Stimulated activated CD8-positive, alpha-beta memory T cell treated with anti-CD3 and anti-CD28 coated beads, Interleukin-12 subunit alpha, Interleukin-12 subunit beta, amount 100 ng/mL, for 1 hour (primary cell): ENCODE measurements at places on chromosomes 5 and 9.

DNA sequence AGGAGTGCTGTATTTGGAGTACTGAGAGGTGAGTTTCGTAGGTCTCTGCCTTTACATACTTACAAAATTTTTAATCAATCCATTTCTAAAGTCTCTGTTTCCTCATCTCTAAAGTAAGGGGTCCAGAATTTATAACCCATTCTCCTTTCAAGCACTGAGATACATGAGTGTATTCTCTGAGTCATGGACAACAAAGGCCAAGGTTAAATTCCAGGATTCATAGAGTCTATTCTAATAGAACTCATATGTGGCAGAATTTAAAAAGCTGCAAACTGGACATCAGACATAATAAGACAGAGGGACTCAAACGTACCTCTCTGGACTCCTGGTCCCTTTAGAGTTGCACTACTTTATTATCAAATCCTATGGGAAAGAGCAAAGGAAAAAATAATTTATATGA is 112.5 kb upstream of the SLIT3 start:
- no peak for DNase-seq

DNA sequence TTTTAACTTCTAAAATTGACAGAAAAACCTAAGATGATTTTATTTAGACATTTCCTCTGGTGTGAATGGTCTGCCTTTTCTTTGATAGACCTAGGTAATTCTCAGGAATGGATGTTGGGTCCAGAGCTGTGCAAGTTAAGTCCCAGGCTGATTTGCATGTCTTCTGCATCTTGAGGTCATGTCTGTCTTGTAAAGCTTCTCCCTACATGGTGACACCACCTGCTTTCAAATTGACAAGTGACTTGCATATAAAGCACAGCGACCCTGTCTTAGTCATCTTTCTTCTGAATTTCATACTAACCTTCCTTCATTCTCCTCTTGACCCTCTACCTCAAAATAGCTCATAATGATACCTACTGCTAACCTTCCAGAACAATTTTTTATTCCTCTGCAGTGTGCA is 29.2 kb downstream of the OSTF1 start:
- DNase-seq = no peak

- DNase-seq = no peak
Measured at GRCh38 chr5:172445866-172446265, 8.5 kb downstream of the SH3PXD2B start.

GRCh38 chr9:71001780-71002386 is 119.5 kb downstream of the TRPM3 start:
- DNase-seq = no peak

- DNase-seq = no peak
Measured at GRCh38 chr9:14824481-14824880, 85.7 kb downstream of the FREM1 start.

- no peak for DNase-seq
Measured at GRCh38 chr9:15349892-15350761, 43.1 kb upstream of the TTC39B start.

DNA sequence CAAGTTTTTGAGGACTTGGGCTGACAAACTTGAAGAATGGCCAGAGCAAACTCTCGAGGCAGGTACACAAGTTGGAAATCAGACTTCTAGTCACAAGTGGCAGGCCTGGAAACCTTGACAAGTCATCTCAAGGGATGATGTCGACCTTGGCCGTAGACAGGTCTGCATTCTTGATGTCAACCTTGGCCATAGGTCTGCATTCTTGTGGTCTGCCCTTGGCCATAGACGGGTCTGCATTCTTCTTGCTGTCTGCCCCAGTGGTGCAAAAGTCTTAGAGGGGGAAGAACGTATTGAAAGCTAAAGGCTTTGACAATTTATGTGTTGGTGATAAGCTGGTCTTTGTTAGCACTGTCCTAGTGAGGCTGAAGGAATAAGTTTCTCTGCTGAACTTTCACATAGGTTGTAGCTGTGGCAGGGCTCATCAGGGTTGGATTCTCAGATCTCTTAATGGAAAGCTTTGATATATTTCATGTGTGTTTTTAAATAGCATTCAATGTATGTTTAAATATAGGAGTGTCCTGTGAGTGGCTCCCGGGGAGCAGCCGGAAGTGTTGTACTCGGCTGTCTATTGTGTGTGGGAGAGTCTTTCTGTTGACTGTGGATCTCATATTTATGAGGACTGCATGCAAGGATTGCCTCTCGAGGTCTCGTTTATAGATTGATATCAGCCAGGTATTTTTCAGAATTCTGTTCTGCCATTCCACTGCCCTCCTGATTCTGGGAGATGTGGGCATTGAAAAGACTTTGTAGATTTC is 27.0 kb downstream of the SUB1 start:
- no peak for DNase-seq

DNA sequence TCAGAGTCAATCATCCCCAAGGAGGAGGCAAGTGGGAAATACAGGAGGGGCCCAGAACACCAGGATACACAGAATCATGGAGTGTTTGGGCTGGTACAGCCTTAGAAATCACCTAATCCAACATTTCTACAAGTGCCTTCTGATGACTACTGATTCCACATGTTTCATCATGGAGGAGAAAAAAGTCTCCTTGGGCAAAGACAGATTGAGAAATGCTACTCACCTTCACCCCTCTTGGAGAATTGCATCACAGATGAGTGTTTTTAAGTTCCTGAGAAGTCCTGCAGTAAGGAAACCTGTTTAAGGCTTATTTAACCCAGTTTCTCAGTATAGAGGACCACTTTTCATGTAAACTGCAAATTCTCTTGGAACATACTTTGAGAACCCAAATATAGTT is 2.2 kb upstream of the SLIT3 start:
- no peak for DNase-seq

GRCh38 chr9:135766251-135766650 is 64.3 kb downstream of the KCNT1 start:
- DNase-seq = no peak

DNA sequence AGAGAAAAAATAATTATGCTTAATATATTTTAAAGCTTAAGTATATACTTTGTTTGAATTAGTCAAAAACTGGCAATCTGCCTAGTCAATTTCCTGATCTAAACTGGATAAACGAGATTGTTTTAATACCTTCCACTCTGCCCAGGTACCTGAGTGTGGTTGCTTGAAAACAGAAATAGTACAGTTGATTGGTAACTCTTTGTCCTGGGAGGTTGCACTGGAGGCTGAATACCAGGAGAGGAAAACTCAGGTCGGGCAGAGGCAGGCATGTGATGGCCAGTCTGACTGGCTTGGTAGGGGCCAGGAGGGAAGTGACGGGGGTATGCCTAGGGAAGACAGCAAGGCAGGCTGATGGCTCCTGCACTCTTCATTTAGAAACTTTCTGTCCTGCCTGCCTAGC is 80.2 kb downstream of the PIK3R1 start:
- DNase-seq = no peak

DNA sequence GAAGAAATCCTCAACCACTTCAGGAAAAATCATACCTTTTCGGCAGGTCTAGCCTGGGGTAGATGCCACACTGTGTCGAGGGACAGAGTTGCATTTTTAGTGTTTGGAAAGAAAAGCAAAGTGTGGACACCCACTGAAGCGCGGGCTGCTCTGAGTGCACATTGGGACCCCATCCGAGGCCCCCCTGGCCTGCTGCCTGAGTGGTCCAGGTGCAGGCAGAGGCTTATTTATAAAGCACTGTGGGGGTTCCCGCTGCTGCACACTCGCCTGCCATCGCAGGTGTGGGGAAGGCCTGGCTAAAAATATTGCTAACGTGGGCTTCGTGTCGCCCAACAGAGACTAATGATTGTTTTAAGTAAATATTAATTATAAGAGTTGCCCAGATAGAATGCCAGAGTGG is 119.4 kb downstream of the CRB2 start:
- DNase-seq = no peak

DNA sequence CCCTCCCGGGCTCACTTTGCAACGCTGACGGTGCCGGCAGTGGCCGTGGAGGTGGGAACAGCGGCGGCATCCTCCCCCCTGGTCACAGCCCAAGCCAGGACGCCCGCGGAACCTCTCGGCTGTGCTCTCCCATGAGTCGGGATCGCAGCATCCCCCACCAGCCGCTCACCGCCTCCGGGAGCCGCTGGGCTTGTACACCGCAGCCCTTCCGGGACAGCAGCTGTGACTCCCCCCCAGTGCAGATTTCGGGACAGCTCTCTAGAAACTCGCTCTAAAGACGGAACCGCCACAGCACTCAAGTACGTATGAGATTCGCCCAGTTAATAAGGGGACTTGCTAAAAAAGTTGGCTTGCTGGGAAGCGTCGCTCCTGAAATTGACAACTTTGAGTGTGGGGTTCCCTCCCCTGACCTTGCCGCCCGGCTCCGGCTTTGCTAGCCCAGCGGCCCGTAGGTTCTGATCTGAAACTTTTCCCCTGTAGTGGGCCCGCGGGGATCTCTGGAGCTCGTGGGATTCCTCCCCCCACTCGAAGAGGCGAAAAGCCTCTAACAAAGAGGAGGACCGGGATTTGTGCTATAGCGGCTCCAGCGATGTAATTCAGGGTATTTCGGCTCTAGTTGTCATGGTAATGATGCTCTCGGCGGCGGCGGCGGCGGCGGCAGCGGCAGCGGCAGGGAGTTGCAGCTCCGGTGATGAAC is 572 bp downstream of the NR4A3 start:
- no peak for DNase-seq

- DNase-seq = no peak
Measured at GRCh38 chr5:154483654-154484392, 5.8 kb upstream of the HAND1 start.

DNA sequence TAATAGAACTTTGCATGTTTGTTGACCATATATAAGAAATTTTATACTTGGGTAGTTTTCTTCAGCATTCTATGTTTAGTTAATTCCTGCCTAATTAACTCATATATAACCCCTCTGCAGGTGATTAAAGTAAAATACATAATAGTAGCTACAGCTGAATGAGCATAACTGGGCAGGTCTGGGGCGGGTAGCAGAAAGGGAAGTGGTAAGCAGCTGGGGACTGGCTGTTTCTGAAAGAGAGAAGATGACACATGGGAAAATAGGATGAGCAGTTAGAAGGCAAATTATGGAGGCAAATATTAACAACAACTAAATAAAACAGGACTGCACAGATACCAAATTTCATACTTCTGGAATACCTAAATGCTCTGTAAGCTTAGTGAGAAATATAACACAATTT is 128.1 kb downstream of the CPLANE1 start:
- no peak for DNase-seq

GRCh38 chr5:104513121-104513602 is 950.6 kb upstream of the NUDT12 start:
- DNase-seq = no peak

DNA sequence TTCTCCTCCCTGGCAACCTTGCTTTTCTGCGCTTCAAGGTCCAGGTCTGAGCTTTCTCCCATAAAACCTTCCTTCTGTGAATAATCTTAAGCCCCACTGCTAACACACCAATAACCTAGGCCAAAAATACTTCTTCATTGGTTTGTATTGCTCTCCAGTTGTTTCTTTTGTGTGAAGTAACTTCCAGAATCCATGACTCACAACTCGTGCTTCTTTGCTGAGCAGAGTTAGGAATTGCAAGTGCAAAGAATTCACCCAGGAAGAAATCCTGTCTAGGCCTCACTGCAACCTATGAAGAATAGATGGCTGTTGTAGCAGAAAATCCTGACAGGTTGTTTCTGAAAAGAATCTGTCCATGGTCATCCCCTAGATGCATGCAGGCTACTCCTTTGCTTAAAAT is 295.7 kb downstream of the MED10 start:
- no peak for DNase-seq

GRCh38 chr9:89077519-89077918 is 86.3 kb downstream of the S1PR3 start:
- no peak for DNase-seq

- DNase-seq = no peak
Measured at GRCh38 chr9:91720751-91721705, 229.0 kb downstream of the ROR2 start.

- DNase-seq = no peak
Measured at GRCh38 chr9:93531374-93531773, 45.0 kb upstream of the PHF2 start.

- no peak for DNase-seq
Measured at GRCh38 chr9:1216532-1216931, 166.4 kb downstream of the DMRT2 start.

GRCh38 chr9:21452681-21453080 is 12.4 kb downstream of the IFNA1 start:
- DNase-seq = no peak
